A549 treated with CpdA at 1 μM for 4 hours (cell line): ENCODE measurements at places on chromosomes 4 and X. TPM values are rescaled to one million over a fixed set of nuclear protein-coding genes. Genes with fewer than 3 reads are reported as not detected.

Gene BEX4
- 1.6 to 2.8 TPM (median 1.7 TPM) in 5 replicates for total RNA-seq

Gene XK
- 0.31 to 0.40 TPM (median 0.37 TPM) in 5 replicates for total RNA-seq

Gene CSAG3
- total RNA-seq, result not detected in 5 replicates

Gene EGF
- 0.13 to 1.9 TPM (median 0.42 TPM) in 5 replicates for total RNA-seq

Gene C4orf33
- total RNA-seq, result 3.6 to 6.4 TPM (median 4.2 TPM) in 5 replicates

Gene CLNK
- total RNA-seq, result not detected in 5 replicates

Gene BDH2
- 7.7 to 10.4 TPM (median 8.2 TPM) in 5 replicates for total RNA-seq

Gene S100G
- not detected in 5 replicates for total RNA-seq
